ENCODE measurements at places on chromosomes 2 and 18.

- no peak for DNase-seq
Observed at GRCh38 chr2:80014637-80015036, 289.9 kb downstream of the LRRTM1 start.

GRCh38 chr2:176633754-176634153 is 364.5 kb downstream of the MTX2 start:
- DNase-seq: no peak

DNA sequence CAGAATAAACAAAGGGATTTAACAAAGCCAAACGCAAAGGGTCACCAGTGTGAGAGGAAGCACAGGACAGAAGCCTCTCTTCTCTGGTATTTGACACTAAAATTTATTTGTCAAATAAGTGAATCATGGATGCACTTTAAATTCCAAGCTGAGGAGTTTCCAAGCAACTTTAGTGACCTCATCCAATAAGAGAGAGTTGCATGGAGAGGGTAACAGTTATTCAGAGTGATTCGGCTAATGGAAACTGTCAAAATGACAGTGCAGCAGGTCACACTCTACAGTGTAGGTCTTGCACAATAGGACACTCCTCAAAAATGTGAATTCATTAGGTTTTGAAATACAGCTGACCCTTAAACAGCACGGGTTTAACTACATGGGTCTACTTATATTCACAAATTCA is 103.9 kb upstream of the ACVR1C start:
- no peak for DNase-seq

- DNase-seq: no peak
Observed at GRCh38 chr2:64610316-64610855, 43.3 kb downstream of the SERTAD2 start.

DNA sequence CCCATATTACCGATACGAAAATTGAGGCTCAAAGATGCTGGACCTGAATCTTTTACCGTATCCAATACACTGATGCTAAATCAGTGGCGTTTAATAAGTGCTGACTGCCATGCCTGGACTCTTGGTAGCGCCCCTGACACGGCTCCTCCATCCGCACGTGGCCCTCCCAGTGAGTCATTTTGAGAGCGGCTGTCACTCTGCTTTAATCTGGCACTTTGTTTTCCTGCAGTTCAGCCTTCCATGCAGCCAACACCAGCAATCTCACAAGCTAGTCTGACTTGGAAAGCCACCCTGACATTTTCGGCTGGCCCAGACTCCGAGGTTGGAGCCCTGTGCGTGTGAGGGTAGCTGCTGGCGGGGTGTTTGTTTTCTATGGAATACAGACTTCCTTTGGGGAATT is 155.1 kb upstream of the LMAN1 start:
- no peak for DNase-seq

GRCh38 chr2:2331881-2332280 is 806 bp upstream of the MYT1L start:
- DNase-seq: no peak

DNA sequence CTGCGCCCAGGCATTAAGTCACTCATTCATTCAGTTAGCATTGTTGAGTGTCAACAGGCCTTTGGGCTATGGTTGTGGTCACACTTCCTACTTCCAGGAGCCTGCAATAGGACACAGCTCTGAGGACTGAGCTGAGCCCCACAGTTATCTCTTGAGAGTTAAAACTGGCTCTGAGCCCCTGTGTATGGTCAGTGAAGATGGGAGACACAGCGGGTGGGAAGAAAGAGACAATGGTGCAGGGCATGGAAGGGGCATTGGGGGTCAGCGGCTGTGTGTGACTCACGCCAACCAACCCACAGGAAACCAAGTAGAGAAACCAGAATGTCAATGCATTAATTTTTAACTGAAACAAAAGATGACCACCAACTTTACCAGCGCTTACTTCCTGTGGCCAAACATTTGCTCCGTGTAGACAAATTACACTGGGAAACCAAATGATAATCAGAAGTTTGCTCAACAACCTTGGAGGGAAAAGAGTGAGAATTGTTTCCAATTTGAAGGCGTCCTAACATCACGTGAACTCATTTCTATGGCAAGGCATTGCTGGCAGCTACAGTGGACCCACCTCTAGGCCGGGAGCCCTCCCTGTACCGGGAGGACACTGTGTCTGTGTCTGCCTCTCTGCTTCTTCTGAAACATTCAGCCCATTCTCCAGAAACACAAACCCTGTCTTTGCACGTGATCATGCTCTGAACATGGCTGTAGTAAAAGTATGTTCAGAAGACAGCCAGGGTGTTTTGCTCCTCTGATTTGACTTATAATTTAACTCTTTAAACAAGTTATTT is 212.0 kb upstream of the ID2 start:
- no peak for DNase-seq

GRCh38 chr2:151297882-151298281 is 8.4 kb upstream of the NMI start:
- DNase-seq: no peak

All from stimulated activated CD4-positive, alpha-beta T cell treated with anti-CD3 and anti-CD28 coated beads, TNF-alpha, amount 100 ng/mL, for 48 hours (primary cell).